ENCODE measurements at places on chromosomes 7 and 10. TPM values are rescaled to one million over a fixed set of nuclear protein-coding genes. Genes with fewer than 3 reads are reported as not detected.

GRCh38 chr7:31203551-31203950, 137.0 kb downstream of the NEUROD6 start:
- no peaks in the 10 kb centered on the region for H3K27me3 ChIP-seq
- DNase-seq, result no peak
- H3K36me3 ChIP-seq, result no peaks in the 10 kb centered on the region
- no peak overlapping the region for H3K27ac ChIP-seq

DNA sequence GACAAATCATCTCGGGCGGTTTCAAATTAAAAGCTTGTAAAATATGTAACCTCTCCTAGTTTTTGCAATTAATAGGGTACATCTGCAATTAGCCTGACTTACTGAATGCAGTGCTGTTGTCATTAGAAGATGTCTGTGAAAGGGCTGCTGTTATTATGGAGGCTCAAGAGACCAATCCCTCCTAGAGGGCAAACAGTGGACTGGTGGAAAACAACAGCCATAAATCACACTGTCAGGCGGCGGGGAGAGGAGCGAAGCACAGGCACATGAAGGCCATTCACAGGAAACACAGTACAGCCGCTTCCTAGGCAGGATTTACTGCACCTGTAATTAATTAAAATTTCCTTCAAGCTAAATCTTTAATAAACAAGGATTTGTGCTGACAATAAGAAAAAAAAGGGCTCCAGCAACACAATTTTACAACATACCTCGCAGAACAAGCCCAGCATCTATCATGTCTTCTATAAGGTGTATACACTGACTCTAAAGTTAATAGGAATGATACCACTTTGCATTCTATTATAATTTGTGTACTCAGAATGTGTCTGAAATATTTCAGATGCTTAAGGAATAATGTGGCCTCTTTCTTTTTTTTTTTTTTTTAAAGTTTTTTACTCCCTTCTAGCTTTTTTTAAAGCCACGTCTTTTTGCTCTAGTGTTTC, 50.7 kb downstream of the ERCC6 start:
- no peaks in the 10 kb centered on the region for H3K36me3 ChIP-seq
- H3K27me3 ChIP-seq, result no peaks in the 10 kb centered on the region
- H3K27ac ChIP-seq, result no peak overlapping the region

DNA sequence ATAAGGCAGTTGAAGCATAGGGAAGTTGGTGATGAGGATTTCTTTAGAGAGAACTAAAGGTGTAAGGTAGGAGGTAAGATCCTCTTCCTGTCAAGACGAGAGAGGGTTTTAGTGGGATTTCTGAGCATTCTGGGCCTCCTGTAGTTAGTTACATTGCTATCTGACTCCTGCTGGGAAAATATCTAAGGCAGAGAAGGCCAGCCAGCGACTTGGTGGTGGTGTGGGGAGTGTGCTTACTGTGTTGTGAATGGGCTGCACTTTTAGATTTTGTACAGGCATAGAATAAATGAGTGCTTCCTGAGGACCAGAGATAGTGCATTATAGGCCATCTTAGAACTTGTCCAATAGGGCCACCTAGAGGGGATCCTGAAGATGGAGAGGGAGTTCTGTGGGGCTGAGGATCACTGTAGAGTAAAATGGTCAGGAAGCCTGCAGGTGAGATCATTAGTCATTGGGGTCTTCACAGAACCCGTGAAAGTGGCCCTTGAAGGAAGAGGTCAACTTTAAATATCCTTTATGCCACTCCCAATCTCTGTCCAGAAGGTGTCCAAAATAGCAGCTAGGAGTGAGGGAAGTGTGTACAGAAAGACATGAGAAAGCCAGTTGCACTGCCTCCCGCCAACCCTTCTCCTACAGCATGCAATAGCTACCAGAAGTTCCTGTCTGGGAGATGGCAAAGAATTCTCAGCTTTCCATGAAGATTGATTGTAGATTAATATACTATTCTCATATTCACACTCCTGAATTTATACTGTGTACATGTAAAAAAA, 266.6 kb downstream of the POLR1F start:
- peaks cover 3% of the 10 kb centered on the region for H3K36me3 ChIP-seq
- no peak overlapping the region for H3K4me3 ChIP-seq
- no peaks in the 10 kb centered on the region for H3K4me1 ChIP-seq
- no peaks in the 10 kb centered on the region for H3K27me3 ChIP-seq

DNA sequence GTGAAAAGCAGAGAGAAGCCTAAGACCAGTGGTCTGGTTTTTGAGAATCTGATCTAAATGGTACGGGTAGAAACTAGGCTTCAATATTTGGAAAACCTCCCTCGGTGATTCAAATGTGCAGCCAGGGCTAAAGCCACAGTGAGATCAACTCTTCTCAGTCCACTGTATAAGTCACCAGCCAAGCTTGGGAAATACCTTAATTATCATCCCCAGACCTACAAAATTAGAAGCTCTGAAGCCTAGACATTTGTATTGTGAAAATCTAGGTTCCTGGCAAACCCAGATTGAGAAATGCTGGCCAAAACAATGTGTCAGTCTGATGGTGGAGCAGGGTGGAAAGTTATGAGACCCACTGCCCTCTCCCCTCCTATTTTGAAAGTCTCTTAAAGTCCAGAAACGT, 131.7 kb downstream of the DGKI start:
- H3K27ac ChIP-seq, result no peak overlapping the region
- no peak for DNase-seq
- H3K27me3 ChIP-seq, result no peaks in the 10 kb centered on the region
- no peak overlapping the region for H3K4me3 ChIP-seq

DNA sequence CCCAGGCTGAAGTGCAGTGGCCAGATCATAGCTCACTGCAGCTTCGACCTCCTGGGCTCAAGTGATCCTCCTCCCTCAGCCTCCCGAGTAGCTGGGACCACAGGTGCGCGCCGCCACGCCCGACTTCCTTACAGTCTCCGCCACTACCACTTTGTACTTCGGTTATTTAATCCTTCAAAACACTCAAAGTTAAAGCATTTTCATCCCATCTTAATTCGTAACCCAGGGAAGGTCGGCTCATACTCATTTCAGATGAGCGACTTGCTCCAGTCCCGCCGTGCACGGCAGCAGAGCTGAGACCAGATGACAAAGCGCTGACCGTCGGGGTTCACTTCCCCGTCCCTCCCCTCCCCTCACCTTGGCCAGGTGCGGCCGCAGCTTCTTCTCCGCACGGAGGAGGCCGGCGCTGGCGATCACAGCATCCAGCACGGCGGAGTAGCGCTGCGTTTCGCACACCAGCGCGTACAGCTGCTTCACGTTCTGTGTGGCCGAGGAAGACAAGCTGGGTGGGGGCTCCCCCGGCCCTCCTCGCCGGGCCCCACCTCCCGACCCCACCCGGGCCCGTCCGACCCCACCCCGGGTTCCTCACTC, 457 bp downstream of the NSUN5 start:
- H3K4me3 ChIP-seq, result peak overlapping the region; percentile 60
- no peaks in the 10 kb centered on the region for H3K36me3 ChIP-seq
- no peak for DNase-seq
- no peaks in the 10 kb centered on the region for H3K27me3 ChIP-seq

DNA sequence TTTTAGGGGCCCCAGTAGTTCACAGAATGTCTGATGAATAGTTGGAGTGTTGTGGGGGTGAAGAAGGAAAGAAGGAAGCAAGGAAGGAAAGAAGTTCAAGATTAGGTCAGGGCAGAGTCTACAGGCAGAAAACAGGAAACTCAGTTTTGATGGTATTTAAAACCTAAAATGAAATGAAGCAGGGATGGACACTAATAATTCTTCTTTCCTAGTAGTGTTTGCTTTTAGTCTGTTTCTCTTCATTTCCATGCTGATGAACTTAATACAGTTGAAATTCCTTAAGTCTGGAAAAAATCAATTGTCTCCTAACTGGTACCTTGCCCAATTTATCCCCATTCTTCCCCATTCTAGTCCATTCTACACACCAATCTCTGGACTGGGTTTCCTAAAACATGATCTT, 59.0 kb upstream of the GSAP start:
- H3K27ac ChIP-seq, result no peak overlapping the region
- DNase-seq, result no peak
- no peaks in the 10 kb centered on the region for H3K36me3 ChIP-seq
- no peaks in the 10 kb centered on the region for H3K27me3 ChIP-seq
- H3K4me3 ChIP-seq, result no peak overlapping the region

DNA sequence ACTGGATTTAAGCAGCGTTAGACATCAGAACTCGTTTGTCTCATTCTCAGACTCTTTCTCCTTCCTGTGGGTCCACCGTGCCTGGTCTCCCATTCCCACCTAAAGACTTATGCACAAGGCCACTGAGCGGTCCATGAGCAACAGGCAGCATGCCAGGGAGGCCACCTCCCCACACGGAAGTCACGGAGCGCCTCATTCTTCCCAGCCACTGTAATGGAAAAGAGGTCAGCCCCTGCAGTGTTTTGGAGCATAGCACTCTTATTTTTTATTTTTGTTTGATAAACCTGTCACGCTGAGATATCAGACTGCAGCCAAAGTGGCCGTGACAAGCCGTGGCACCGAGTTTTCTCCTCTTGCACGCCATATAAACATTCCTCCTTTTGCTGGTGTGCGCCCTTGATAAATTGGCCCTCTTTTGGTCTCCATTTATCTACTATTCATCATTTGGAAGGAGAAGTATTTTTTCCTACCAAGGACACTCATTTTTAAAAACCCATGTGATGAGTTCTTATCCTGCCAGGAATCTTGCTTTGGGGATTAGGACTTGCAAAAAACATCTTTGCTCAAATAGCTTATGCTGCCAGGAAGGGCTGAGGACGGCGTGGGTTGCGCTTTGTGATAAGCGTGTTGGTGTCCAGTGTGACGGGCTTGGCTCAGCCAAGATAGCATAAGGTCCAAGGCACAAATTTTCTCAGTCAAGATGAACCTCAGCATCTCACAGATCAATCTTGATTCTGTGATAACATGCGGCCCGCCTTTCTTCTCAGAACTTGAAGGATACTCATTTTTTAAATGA, 206.0 kb downstream of the CCDC3 start:
- no peak overlapping the region for H3K27ac ChIP-seq
- no peaks in the 10 kb centered on the region for H3K4me1 ChIP-seq
- H3K27me3 ChIP-seq, result no peaks in the 10 kb centered on the region
- no peaks in the 10 kb centered on the region for H3K36me3 ChIP-seq
- no peak for DNase-seq

CTAGE8 gene
- 2.9 TPM for total RNA-seq

GRCh38 chr10:11403116-11403515, 208.3 kb downstream of the USP6NL start:
- no peak for DNase-seq
- no peaks in the 10 kb centered on the region for H3K27me3 ChIP-seq
- H3K36me3 ChIP-seq, result no peaks in the 10 kb centered on the region
- no peak overlapping the region for H3K4me3 ChIP-seq

NUTM2A gene
- 1.3 TPM for total RNA-seq

CEP55 gene
- 2.1 TPM for total RNA-seq

GPR26 gene
- total RNA-seq, result not detected

DNA sequence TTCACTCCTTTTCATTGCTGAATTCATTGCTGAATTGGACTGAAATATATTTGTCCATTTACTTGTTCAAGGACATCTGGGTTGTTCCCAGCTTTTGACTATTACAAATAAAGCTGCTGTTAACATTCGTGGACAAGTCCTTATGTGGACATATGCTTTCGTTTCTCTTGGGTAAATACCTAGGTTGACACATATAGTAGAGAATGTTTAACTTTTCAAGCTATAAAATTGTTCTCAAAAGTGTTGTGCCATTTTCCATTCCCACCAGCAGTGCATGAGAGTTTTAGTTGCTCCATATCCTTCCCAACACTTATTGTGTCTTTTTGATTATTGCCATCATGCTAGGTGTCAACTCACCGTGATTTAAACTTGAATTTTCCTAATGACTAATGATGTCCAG, 17.5 kb upstream of the CPVL start:
- no peak overlapping the region for H3K4me3 ChIP-seq
- no peaks in the 10 kb centered on the region for H3K27me3 ChIP-seq
- no peak overlapping the region for H3K27ac ChIP-seq
- no peak for DNase-seq

GRCh38 chr10:12448729-12449391, 99.5 kb downstream of the CAMK1D start:
- peak overlapping the region; percentile 45 for H3K27ac ChIP-seq
- peak; percentile 26 for DNase-seq
- no peaks in the 10 kb centered on the region for H3K4me1 ChIP-seq
- peak overlapping the region; percentile 0 for H3K4me3 ChIP-seq
- H3K27me3 ChIP-seq, result no peaks in the 10 kb centered on the region

- H3K36me3 ChIP-seq, result no peaks in the 10 kb centered on the region
- H3K4me1 ChIP-seq, result no peaks in the 10 kb centered on the region
- no peaks in the 10 kb centered on the region for H3K27me3 ChIP-seq
- DNase-seq, result no peak
These were observed 2.5 kb upstream of the KPNA7 start for GRCh38 chr7:99210265-99210970.

GRCh38 chr7:100867776-100868485, 744 bp downstream of the TRIP6 start:
- H3K4me1 ChIP-seq, result peaks cover 18% of the 10 kb centered on the region
- DNase-seq, result no peak
- peak overlapping the region; percentile 88 for H3K4me3 ChIP-seq

AMZ1 gene
- 0.33 TPM for total RNA-seq

Measured in breast epithelium (tissue), 4 donors.